ENCODE measurements at places on chromosomes 1 and 21. TPM values are rescaled to one million over a fixed set of nuclear protein-coding genes. Genes with fewer than 3 reads are reported as not detected.

- no peak for DNase-seq
Observed at GRCh38 chr1:79819140-79819539, 812.6 kb upstream of the ADGRL4 start.

DNA sequence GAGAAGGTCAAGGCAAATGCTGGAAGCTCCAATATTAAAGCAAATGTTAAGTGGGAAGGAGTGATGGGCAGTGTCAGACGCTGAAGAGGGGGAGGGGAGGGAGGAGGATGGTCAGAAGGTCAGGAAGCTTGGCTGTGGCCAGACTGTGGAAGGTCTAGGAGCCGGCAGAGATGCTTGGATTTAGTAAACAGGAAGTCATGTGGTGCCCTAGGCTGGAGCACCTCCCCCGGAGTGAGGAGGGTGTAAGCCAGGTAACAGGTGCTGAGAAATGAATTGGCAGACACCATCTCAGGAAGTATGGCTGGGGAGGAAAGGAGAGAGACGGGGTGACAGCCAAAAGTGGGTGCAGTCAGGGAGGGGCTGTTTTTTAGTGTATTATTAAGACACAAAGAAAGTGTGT lies 17.7 kb downstream of the CSMD2 start:
- peak; percentile 55 for DNase-seq

- no peak for DNase-seq
Observed at GRCh38 chr1:200640963-200641401, 20.4 kb upstream of the KIF14 start.

DNA sequence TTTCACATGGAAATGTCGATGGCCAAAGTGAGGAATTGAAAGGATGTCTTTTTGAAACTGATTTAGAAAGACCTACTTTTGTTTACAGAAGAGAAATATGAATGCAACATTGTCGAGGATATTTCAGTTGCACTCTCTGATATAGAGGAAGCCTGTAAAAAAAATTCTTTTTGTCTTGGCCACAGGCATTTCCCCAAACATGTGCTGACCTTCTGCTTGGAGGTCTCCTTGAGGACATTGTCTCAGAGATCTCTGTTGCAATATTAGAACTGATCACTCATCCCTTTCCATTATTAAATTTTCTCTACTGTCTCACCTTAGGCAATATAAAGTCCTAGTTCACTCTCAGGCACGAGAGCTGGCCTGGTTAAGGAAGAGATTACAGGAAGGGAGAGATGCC lies 16.0 kb downstream of the S100A11 start:
- no peak for DNase-seq

GRCh38 chr1:53807916-53808315 lies 30.2 kb downstream of the NDC1 start:
- DNase-seq, result no peak

- peak; percentile 79 for DNase-seq
Observed at GRCh38 chr1:33147997-33148314, 33.9 kb downstream of the TRIM62 start.

DNA sequence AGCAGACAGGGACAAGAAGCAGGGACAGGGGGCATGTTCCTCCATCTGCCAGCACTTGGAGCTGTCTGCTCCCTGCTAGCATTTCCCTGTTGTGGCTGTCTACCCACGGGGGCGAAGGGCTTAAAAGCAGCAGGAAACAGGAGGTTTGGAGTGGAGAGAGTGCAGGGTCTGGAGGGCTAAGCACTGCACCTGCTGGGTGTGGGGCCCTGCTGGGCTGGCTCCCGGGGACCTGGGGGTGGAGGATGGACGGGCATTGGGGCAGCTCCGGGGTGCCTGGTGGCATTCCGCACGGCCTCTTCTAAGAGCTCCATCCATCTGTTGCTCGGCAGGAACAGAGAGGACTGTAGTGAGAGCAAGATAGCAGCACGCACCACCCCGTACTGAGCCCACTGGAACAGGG lies 21.2 kb downstream of the LRRC71 start:
- DNase-seq, result no peak

DNA sequence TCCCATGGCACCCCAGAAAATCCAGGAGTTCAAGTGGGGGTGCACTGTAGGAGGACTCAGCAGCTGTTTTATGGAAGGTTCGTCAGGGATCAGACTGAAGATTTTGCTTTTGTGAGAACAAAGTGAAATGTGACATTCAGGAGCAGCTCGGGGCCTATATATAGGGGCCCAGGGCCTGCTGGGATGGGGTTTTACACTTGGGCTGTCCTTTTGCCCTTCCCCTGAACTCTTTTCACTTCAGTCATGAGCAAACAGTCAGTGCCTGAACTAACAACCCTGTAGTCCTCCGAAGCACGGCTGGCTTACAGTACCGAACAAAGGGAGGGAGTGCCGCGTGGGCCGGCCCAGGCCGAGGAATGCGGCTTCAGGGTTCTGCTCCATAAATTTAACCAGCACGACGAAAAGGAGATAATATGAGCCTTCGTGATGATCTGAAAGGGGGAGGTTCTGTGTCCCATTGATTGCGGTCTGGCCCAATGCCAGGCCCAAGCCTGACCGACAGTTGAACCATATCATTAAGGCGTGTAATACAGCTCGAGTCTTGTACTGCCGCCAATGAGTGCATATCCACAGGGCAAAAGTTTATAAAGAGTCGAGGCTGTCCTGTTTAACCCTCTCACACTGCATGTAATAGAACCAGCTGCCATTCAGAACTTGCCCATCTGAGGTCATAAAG lies 139.9 kb downstream of the DHRS3 start:
- peak; percentile 42 for DNase-seq

GRCh38 chr21:36461918-36462486 lies 17.9 kb downstream of the CLDN14 start:
- peak; percentile 33 for DNase-seq

- no peak for DNase-seq
Observed at GRCh38 chr1:114218361-114219171, 64.9 kb upstream of the SYT6 start.

GRCh38 chr1:62849031-62849430 lies 65.1 kb downstream of the ATG4C start:
- DNase-seq, result peak; percentile 54

DNA sequence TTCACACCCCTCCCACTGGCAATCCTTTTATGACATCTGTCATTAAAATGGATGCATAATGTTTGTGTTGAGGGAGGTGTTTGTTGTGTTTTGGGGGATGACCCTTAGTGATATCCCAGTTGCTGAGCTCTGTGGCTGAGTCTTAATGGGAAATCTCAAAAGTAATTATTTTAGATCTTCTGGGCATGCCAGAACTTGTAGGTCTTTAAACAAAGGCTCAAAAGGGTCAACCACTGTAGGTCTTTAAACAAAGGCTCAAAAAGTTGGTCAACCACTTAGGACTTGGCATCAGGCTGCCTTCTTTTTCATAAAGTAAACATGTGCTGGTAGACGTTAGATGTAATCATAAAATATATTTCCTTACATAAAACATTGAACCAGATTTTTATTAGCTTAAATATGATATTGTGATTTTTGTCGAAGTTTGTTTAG lies 78.0 kb downstream of the CDC14A start:
- DNase-seq, result no peak

- DNase-seq, result no peak
Observed at GRCh38 chr21:41956926-41957729, 3.3 kb upstream of the C2CD2 start.

- peak; percentile 5 for DNase-seq
Observed at GRCh38 chr1:241828463-241829021, 19.5 kb upstream of the EXO1 start.

GRCh38 chr1:184163674-184164465 lies 112.3 kb downstream of the TSEN15 start:
- DNase-seq, result no peak

GRCh38 chr1:176551146-176551545 lies 88.2 kb downstream of the PAPPA2 start:
- no peak for DNase-seq

GRCh38 chr1:116911779-116912469 lies 2.2 kb downstream of the PTGFRN start:
- no peak for DNase-seq

DNA sequence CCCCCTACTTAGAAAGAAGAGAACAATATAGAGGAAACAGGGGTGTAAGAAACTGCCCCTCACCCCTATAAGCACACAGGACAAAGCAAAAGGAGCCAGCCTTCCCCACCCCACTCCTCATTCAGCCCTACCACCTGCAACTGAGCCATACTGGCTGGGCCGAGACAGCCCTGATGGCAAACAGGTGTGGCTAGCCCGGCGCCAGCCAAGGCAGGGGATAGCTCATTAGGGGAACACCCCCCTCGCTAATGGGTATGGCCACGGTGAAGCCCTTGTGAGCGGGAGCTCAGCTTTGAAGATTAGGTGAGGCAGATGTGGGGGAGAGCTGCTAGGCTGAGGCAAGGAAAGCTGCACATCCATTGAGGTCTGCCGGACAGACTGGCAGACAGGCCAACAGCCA lies 65.5 kb downstream of the ERI3 start:
- DNase-seq, result peak; percentile 18

DNA sequence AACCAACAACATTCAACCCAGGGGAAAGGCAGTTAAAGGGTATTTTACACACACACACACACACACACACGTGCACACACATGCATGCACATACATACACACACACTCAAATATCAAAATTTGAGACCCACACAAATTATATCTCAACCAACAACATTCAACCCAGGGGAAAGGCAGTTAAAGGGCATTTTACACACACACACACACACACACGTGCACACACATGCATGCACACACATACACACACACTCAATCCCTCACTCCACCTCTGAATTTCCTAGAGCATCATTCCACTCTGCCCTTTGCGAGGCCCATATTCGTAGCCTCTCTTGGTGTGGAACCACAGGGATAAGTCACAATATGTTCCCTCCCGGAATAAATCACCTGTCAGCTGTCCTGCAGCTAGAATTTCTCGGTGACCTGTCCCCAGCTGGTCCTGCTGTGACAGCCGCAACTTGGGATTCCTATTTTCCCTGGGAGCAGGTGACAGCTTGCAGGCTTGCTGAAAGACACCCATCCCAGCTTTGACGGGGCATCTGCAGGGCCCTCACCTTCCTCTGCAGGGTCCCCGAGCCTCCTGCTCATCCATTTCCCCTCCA lies 122.7 kb downstream of the PSMG1 start:
- DNase-seq, result no peak

GRCh38 chr1:101309334-101310311 lies 72.8 kb downstream of the S1PR1 start:
- DNase-seq, result peak; percentile 73

GRCh38 chr1:6884652-6885153 lies 99.4 kb downstream of the CAMTA1 start:
- DNase-seq, result no peak

DNA sequence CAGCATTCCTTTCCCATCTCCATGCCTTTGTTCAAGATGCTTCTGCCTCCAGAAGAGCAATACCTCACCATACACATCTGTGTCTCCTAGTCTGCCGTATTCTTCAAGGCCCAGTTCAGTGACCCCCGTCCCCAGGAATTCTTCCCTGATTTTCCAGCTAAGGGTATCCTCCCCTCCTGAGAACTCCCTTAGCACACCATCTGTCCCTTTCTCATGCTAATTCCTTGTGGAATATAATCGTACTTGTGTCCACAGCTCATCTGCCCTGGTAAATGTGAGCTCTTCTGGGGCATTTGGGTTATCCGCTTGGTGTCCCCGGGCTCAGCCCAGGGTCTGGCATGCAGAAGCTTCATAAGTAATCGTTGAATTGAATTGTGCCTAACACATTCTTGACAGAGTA lies 40.9 kb downstream of the BEND5 start:
- DNase-seq, result peak; percentile 46

- no peak for DNase-seq
Observed at GRCh38 chr1:151782741-151783140, 7.6 kb downstream of the TDRKH start.

- no peak for DNase-seq
Observed at GRCh38 chr1:54965624-54966340, 14.6 kb upstream of the TMEM61 start.

DNA sequence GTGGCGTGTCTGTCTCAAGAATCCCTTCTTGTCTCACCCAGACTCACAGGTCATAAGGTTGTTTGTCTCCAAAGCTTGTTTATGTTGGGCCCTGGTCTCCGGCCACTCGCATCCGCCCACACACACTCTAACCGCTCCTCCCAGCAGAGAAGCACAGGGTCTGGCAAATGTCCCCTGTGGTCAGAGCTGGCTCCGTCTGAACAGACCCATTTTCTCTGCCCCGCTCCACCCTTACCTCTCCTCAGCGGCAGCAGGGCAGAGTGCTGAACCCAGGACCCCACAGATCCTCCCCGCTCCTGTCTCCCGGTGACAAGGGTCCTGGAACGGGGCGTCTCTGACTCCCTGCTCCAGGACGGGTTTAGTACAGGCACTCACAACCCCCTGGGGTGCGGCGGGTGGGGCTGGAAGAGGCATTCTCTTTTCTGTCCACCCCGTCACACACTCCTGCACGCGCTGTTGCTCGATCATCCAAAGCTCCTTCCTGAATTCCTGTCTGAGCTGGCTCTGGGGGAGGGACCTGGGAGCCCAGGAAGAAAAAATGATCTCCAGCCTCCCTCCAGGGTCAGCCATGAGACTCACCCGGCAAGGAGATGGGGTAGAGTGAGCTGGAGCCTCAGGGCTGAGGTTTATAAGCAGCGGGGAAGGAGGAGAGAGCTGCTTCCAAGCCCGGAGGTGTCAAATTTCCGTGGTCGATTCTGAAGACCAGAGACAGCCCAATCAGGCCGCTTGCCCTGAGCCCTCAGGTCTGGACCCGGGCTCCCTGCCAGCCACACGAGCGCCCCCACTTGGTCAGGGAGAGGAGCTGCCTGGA lies at the start of gene S100A13:
Gene S100A13 (minus strand): TSS at position 602 of the 811 bp plus-strand sequence. CDS start 1,033 bp downstream, outside the sequence.
- peak; percentile 99 for DNase-seq

GRCh38 chr1:235986869-235987268 lies 78.0 kb downstream of the NID1 start:
- no peak for DNase-seq

DNA sequence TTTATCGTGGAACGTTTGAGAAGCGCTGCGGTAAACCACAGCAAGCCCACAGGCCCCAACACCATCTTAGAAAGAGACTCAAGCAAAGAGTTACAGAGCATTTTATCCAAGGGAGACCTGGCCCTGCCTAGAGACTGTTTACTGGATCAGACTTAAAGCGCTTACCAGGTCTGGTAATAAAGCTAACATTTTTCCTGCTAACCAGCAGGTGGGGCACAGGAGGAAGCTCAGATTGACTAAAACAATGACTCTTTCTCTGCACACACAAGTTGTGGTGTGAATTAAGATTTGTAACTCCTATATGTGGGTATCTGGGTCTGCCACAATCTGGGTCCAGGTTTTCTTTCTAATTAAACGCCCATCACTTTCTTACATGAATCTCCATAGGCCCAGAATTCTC lies 136.5 kb upstream of the ETS2 start:
- DNase-seq, result peak; percentile 60

KRTAP10-7 gene
- not detected for total RNA-seq

SPRR3 gene
- not detected for total RNA-seq

TEX50 gene
- total RNA-seq, result not detected

GPR37L1 gene
- not detected for total RNA-seq

FCRL1 gene
- not detected for total RNA-seq

DHRS3 gene
- total RNA-seq, result 21.2 TPM
